ENCODE measurements at places on chromosomes 1 and 21.
A peak's percentile ranks its signal among the peaks of the same experiment; 100 is the strongest.

DNA sequence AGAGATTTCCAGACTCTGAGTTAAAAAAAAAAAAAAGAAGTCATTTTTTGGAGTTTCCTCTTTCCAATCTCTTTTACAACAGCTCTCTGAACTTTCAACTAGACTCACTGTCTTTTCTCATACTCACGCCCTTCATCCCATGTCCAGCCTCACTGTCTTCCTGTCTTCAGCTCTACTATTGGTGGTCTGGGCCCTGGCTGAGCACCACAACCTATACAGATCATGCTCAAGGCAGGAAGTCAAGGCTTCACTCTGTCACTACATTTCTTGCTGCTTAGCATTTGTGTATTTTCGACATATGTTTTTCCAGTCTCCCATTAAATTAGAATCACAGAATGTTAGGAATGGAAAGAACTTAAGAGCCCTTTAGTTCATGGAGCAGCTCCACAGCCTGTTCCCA lies 106.4 kb upstream of the PPP2R5A start:
- DNase-seq = no peak

DNA sequence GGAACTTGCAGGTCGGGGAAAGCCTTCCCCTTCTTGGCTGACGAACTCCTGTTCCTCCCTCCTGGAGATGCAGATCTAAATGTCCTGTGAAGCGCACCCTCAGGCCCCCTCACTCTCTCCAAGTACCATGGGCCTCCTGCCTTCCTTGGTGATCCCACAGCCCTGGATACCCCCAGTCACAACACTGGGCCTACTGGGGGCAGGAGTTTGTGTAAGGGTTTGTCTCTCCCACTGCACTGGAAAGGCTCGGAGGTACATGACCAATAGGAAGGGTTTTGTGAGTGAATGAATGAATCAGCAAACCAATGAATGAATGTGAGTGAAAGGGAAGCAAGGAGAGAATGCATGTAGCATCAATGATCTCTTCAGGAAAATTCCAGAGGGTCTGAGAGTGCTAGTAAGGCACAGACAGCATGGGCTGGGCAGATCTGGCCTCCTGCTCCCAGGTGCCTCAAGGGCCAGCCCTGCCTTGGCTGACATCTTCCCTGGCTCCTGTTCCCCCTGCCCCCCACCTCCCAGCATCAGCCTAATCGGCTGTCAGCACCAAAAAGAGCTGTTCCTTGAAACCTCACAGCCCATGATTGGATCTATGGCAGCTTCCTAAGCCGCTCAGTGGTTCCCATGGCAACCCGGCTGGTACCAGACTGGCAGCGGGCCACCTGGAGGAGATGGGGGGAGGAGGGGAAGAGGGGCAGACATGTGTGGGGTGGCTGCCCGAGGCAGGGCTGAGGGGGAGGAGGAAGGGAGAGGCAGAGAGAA lies 95.8 kb downstream of the VWA5B1 start:
- no peak for DNase-seq

- DNase-seq = no peak
Observed at GRCh38 chr1:45620588-45621500, 3.0 kb downstream of the CCDC17 start.

DNA sequence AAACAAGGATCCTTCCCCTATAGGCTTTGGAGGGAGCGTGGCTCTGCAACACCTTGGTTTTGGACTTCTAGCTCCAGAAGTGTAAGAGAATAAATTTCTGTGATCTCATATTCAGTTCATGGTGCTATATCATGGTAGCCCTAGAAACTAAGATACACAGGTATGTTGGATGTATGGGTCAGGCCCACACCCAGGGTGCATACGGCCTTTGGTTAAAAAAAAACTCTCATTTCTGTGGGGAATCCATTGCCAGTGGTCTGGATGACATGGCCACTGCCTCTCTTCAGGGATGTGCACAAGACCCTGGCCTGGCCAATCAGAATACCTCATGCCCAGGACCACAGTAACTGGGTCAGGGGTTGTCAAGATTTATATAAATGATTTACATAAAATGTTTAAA lies 56.8 kb upstream of the CD34 start:
- DNase-seq = no peak

DNA sequence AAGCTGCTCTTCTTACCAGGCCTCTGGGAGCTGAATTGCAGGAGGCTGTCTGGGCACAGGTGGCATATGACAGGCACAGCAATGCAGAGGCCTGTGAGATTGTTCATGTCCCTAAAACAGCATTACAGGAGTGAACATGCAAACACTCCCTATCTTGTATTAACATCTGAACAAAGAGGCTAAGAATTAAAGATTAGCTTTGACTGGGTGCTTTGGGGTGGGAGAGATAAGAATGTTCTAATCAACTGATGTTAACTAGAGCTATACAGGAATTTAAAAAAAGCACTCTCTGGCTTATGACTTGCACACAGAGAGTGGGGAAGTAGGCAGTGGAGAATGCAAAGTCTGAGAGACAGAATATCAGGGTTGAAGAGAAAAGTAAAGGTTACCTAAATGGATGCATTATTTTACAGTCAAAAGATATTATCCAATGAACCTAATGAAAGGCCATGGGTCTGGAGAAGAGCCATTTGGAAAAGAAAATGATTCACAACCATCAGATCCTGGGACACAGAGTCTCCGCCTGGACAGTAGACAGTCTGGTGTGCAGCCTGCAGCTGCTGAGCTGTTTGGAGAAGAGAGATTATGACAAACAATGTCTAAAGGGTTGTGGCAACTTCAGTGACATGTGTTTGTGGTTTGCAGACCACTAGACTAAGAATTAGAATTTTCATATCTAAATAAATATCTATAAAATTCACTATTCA lies 20.2 kb downstream of the DPT start:
- DNase-seq = no peak

DNA sequence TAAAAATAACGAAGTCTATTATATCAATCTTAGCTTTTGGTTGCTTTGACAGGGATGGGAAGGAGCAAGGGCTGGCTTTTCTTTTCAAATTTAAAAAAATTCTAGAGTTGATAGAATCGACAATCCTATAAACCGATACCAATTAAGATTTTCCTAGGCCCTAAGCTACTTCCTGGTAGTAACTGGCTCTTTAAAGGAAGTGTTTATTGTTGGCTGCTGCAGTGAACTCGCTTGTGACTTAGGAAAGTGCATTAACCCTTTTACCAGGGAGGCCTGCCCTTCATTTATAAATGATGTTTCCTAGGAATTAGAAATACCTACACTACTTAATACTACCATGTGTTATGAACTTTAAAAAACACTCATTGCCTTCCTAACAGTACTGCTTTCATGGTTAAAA lies 33.2 kb downstream of the ATP5PF start:
- no peak for DNase-seq

GRCh38 chr21:44701541-44701940 lies 4.6 kb downstream of the KRTAP10-12 start:
- DNase-seq = no peak

- DNase-seq = peak; percentile 20
Observed at GRCh38 chr1:160681066-160681890, 30.3 kb downstream of the CD48 start.

DNA sequence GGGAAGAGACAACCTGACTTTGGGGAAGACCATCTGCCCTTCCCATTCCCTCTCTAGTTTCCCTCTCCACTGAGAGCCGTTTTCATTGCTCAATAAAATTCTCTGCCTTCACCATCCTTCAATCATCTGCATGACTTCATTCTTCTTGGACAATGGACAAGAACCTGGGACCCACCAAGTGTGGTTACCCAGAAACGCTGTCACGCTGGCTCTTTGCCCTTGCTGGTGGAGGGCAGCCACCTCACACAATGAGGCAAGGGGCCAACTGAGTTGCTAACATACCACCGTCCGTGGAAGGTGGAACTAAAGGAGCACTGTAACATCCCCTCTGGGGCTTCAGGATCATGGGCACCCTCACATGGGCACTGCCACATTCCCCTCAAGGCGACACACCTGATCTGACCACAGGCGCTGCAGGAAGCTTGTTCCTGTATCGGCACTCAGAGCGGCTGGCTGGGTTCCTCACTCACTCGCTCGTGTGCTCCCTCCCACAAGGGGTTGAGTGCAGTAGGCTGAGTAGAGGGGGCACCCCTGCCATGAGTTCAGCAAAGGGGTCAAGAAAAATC lies 652.4 kb downstream of the PLPP3 start:
- DNase-seq = no peak

- no peak for DNase-seq
Observed at GRCh38 chr1:211708006-211708405, 32.6 kb upstream of the NEK2 start.

GRCh38 chr1:171841931-171842761 lies 848 bp downstream of the DNM3 start:
- peak; percentile 13 for DNase-seq
